ENCODE measurements at places on chromosomes 5 and 9. TPM values are rescaled to one million over a fixed set of nuclear protein-coding genes. Genes with fewer than 3 reads are reported as not detected.

- no peak for DNase-seq
Observed at GRCh38 chr5:14263113-14263512, 120.0 kb downstream of the TRIO start.

DNA sequence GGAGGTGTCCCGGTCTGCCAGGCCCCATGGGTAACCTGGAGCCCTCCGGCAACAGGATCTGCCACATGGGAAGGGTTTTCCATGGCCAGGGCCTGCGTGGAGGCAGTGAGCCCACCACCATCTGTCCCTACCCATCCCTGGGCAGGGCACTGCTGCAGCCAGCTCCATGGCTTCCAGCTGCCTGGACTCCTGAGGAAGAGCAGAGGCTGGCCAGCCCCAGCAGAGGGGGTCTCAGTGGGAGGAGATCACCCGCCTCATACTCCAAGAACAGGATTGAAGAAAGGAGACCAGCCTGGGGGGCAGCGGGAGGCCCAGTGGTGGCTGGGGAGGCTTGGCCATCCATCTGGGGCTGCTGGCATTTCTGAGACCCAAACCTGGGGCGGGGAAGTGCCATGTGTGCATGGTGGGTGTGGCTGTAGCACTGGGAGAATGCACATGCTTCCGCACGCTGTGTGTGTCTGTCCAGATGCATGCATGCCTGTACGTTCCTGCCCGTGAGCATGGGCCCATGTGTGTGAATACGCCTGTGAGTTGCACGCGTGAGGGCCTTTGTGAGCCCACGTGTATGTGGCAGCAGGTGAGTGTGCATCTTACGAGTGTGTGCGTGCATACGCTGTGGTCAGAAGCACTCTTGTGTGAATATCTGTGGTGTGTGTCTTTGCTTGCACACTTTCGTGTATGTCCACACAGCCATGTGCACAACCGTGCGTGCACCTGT lies 78.5 kb downstream of the LMX1B start:
- DNase-seq: no peak

DNA sequence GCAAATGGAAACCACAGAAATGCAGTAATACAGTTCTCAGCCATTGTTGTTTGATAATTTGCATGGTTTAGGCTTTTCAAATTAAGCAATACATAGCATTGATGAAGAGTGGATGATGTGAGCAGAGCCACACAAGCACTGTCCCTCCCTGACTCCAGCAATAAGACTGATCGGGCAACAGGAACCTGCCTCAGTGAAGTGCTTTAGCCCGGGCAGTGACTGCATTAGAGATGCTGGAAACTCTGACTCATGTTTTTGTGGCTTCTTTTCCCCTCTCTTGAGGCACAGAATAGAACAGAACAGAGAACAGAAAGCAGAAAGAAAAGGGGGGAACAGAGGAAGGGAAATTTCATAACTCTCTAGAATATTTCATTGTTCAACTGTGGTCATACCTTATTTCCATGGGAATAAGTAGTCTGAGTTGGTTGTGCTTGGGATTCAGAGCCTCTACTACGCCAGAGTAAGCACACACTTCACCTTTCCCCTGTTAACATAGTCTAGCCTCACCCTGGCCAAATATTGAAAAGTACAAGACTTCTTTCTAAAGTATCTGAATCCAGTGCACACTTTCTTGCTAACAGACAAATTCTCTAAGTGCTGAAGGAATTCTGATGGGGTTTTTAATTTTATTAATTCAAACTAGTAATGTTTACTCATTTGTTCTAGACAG lies 164.8 kb upstream of the VCAN start:
- DNase-seq: peak; percentile 74

GRCh38 chr9:13952906-13953305 lies 361.0 kb downstream of the NFIB start:
- peak; percentile 59 for DNase-seq

GRCh38 chr5:34914671-34915138 lies 599 bp downstream of the RAD1 start:
- no peak for DNase-seq

Gene RASGEF1C
- total RNA-seq: not detected

Gene GPR21
- not detected for total RNA-seq
